ENCODE measurements at places on chromosomes 3 and 15. TPM values are rescaled to one million over a fixed set of nuclear protein-coding genes. Genes with fewer than 3 reads are reported as not detected.
A peak's percentile ranks its signal among the peaks of the same experiment; 100 is the strongest.

GRCh38 chr3:55968331-55968730 is 481.2 kb upstream of the WNT5A start:
- DNase-seq = no peak

RARRES1 gene
- total RNA-seq = 0.62 TPM

- no peak for DNase-seq
Measured at GRCh38 chr15:69393831-69394491, 20.2 kb upstream of the KIF23 start.

DNA sequence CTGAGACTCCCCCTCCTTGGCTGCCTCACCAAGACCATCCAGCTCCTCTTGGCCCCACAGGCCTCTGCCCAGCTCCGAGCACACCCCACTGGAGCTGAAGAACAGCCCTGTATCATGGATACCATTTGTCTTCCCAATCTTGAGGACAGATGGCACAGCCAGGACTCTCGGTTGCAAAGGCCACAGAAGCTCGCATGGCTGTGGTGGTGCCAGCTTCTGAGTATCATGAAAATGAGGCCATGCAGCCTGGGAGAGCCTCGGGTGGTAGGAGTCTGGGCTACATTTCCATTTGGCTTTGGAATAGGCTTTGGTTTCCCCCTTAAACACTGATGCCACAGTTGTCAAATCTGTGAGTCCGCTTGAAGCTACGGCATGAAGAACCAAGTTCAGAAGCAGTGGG is 106.6 kb downstream of the SEMA5B start:
- DNase-seq = no peak

THBS1 gene
- 14.6 TPM for total RNA-seq

GRCh38 chr3:4079339-4080195 is 223.6 kb upstream of the SETMAR start:
- no peak for DNase-seq

DNA sequence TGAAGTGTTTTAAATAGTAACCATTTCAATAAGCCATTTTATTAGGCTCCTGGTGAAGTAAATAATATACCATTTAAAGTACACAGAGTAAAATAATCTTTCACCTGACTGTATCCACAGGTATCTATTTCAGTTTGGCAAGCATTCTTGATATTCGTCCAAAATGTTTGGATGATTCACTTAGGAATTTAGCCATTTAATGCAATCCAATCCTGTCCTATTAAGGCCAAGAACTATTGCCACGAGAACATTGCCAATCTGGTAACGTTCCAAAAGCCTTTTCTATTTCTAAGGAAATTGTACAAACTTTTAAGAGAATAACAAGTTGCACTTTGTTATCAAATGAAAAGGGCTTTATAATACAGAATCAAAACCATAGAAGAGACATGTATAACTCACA is 209.8 kb upstream of the THRB start:
- DNase-seq = no peak

PPP2R3A gene
- 24.1 TPM for total RNA-seq

- no peak for DNase-seq
Measured at GRCh38 chr3:136074546-136075170, 109.1 kb downstream of the PPP2R3A start.

DNA sequence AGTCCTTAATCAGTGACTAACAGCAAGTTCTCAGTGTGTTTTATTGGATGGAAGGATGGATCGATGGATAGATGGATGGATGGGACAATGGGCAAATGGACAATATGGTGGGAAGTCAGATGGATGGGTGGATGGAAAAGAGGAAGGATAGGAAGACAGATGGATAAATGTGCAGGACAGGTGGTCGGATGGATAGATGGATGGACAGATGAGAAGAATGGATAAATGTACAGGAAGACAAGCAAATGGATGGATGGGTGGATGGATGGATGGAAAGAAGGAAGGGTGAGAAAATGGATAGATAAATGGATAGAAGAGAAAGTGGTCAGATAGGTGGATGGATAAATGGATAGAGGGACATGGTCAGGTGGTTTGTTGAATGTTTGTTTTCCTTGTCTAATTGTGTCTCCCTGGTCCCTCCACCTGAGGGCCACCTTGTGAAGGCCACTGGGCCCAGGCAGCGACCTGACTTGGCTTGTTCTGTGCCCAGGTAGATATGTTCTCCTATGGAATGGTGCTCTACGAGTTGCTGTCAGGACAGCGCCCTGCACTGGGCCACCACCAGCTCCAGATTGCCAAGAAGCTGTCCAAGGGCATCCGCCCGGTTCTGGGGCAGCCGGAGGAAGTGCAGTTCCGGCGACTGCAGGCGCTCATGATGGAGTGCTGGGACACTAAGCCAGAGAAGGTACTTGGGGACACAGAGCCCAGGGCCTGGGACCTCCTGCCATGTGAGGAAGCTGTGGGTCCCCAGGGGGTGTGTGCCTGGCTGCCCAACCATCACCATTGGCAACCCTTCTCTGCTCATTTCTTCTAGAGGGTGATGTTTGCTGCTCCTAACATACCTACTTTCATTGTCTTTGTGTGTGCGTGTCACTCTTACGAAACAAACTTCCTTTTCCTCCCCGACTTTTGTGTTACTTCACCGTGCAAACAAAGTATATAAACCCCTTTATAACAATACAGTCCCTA is 137.5 kb downstream of the LRRK1 start:
- no peak for DNase-seq

GRCh38 chr15:54556231-54556630 is 578.0 kb downstream of the UNC13C start:
- no peak for DNase-seq

DNA sequence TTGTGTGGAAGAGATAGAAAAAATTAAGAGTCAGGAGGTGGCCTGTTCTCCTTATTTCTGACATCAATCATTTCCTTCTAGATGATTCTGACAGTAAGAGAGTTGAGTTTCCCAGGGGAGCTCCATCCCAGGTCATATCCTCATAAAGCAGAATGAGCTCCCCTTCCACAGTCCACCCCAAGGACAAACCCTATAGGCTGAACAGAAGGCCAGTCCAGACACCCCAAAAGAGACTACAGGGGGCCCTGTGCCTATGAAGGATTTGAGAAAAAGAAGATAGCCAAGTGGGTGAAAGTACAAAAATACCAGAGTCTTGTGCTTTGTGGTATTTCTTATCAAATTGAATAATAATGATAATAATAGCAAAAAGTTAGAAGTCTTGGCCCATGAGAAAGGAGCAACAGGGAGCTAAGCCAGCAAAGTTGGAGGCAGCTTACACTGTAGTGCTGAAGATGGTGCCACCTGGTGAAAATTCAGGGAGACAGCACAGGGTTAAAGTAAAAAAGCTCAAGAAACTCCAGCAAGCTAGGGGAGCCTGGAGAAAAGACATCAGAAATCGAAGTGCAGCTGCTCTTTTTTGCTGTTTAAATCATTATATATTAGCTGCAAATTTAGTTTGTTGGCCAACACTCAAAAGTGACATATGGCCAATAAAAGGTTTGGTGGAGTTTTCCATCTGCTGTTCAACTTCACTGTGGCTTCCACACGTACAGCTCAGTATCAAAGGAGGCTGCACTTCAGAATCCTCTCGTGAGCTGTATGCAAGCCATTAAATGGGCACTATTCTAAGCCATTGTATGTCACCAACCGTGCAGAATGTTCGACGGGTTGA is 35.8 kb upstream of the SLC24A5 start:
- DNase-seq = peak; percentile 68

RBP2 gene
- total RNA-seq = not detected

- no peak for DNase-seq
Measured at GRCh38 chr3:27380433-27381357, 11.5 kb upstream of the NEK10 start.

GRCh38 chr3:11136830-11137626 is 17.3 kb upstream of the HRH1 start:
- DNase-seq = no peak

ZWILCH gene
- total RNA-seq = 89.5 TPM

GRCh38 chr3:13140596-13140995 is 67.4 kb upstream of the IQSEC1 start:
- no peak for DNase-seq

- no peak for DNase-seq
Measured at GRCh38 chr15:31390777-31391486, 64.3 kb downstream of the KLF13 start.

XIRP1 gene
- total RNA-seq = not detected

SUSD5 gene
- total RNA-seq = 3.1 TPM

GRCh38 chr3:64163755-64164148 is 61.5 kb downstream of the PRICKLE2 start:
- DNase-seq = no peak

Data from neural progenitor cell (in vitro differentiated cells).